Omental fat pad (tissue), 4 donors: ENCODE measurements at places on chromosomes 2 and 18.

DNA sequence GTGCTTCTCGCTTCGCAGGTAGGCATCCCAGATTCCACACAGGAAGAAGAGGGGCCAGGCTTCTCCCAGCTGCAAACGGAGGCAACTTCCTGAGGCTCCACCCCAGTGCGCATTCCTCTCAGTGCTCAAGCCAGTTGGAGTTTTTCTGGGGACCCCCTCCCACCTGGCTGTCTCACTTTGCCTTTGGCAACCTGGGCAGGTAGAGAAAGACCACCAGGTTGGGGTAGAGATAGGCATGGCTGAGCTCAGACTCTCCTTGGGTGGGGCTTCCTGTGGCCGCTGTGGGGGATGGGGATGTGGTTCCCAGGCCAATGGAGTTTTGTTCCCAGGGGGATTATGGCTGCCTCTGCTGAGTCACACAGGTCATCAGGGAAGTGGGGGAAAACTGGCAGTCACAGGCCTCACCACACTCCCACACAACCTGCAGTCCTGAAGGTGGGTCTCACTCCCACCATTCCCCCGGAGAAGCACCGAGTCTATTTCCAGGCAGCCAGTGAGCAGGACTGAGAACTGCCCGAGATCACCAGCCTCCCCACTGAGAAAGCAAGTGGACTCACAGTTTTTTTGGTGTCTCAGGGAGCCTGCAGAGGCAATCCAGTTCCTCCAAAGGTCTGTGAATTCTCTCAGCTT is 38.1 kb downstream of the SLC39A10 start:
- DNase-seq: no peak

DNA sequence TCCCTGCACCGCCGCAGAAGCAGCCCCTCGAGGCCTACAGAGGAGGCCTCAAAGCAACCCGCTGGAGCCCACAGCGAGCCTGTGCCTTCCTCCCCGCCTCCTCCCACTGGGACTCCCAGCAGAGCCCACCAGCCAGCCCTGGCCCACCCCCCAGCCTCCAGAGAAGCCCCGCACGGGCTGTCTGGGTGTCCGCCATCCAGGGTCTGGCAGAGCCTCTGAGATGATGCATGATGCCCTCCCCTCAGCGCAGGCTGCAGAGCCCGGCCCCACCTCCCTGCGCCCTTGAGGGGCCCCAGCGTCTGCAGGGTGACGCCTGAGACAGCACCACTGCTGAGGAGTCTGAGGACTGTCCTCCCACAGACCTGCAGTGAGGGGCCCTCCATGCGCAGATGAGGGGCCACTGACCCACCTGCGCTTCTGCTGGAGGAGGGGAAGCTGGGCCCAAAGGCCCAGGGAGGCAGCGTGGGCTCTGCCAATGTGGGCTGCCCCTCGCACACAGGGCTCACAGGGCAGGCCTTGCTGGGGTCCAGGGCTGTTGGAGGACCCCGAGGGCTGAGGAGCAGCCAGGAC is 31.2 kb downstream of the GPC1 start:
- DNase-seq: peak; percentile 18

DNA sequence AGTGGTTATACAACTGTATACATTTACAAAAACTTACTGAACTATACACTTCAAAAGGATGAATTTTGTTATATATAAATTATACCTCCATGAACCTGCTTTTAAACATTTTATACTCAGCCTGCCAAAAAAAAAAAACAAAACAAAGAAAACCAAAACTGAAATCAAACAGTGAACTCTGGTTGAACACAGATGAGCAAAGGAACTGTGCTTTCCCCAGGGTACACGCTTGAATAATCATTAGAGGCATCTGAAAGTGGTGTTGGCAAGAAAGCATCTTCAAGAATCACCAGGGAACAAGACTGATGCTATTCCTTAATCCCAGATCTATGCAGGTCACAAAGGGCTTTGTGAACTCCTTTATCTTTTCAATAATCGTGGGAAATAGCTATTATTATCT is 77.0 kb upstream of the LYPD1 start:
- no peak for DNase-seq

- no peak for DNase-seq
Measured at GRCh38 chr2:62589691-62590356, 83.8 kb upstream of the TMEM17 start.

GRCh38 chr2:43165378-43166069 is 60.9 kb downstream of the ZFP36L2 start:
- no peak for DNase-seq

- DNase-seq: peak; percentile 84
Measured at GRCh38 chr18:12990967-12991820, at the start of gene CEP192. TSS of gene CEP192 (plus strand) at chr18:12991362. CDS start at chr18:12999425, 8,063 bp downstream.

GRCh38 chr2:133270550-133270949 is 297.7 kb downstream of the NCKAP5 start:
- DNase-seq: no peak

DNA sequence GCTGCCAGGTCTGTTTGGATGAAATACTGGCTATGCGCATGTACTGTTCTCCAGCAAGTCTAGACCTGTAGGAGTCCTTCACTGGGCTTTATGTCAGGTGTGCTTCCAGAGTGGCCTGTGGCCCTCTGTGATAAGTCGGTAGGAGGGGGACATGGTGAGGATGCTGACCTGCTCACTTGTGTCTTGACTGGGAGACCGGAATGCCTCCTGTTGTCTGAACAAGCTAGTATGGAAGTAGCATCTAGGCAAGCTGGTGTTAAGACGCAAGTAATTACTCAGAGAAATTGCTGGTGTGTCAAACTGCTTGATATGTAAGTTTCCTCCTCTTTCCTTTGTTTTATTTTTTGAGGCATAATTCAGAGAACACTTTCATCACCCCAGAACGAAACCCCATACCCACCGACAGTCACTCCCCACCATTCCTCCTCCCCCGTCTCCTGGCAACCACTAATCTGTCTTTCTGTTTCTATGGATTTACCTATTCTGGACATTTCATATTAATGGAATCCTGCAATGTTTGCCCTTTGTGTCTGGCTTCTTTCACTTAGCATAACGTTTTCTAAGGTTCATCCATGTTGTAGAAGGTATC is 76.4 kb downstream of the TMEM247 start:
- no peak for DNase-seq

DNA sequence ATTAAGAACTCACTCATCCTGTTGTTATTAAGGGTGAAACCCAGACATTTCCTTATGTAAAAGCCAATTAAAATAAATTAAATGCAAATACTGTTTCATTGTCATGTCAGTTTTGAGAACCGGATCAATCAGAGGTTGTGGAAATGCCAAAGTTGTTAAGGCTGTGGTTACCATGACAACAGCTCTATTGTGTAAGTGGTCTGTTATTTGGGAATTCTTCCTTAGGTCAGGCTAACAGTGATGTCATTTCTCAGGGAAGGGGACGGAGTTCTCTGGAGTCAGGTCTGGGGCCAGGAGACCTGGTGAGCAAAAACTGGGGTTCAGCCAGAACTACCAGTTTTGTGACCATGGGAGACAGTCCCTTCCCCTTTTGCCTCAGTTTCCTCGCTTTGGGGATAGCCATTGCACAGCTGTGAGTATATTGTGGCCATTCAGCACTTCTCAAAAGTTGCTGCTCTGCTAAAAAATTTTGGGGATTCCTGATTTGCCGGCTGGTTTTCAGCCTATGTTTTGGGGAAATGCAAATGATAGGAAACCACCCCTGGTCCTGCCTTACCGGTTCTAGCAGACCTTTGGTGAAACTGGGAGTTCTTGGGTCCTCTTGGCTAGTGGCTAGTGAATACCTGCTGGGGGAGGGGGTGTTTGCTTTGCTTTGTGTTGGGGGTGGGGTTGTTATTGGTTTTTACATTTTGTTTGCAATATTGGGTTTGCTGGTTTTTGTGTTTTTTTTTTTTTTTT is 21.6 kb downstream of the HPCAL1 start:
- no peak for DNase-seq

GRCh38 chr2:180314086-180314485 is 307.0 kb upstream of the CWC22 start:
- DNase-seq: no peak

DNA sequence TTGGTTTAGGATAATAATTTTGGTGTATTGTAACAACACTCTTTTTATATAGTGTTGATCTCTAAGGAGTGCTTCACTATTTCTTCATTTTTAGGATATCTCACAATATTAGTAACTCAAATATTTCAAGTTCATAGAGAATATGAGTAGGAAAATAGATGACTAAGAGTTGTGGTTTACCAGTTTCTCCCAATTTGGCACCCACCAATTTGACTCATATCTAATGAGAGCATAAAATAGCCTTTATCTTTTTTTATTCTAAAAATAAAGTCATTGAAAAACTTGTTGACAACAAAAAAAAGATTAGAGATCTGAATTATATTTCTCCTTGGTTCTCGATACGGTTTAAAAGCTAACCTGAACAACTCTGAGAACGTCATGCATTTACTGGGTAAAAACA is 204.0 kb downstream of the PARD3B start:
- DNase-seq: no peak

GRCh38 chr2:42028571-42029148 is 19.2 kb upstream of the PKDCC start:
- no peak for DNase-seq

DNA sequence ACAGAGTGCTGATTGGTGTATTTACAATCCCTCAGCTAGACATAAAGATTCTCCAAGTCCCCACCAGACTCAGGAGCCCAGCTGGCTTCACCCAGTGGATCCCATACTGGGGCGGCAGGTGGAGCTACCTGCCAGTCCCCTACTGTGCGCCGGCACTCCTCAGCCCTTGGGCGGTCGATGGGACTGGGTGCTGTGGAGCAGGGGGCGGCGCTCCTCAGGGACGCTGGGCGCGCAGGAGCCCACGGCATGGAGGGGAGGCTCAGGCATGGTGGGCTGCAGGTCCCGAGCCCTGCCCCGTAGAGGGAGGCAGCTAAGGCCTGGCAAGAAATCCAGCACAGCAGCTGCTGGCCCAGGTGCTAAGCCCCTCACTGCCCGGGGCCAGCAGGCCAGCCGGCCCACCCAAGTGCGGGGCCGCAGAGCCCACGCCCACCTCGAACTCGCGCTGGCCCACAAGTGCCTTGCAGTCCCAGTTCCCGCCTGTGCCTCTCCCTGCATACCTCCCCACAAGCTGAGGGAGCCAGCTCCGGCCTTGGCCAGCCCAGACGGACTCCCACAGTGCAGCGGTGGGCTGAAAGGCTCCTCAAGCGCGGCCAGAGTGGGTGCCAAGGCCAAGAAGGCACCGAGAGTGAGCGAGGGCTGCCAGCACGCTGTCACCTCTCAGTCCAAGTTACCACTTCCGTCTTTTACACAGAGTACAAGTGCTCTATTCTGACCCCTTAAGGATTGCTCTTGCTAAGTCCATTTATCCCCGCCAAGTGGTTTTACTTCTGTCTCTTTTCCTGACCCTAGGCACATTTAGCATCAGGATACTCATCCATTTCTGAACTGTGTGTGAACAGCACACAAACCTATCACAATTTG is 1.7 kb upstream of the RPE start:
- DNase-seq: no peak

DNA sequence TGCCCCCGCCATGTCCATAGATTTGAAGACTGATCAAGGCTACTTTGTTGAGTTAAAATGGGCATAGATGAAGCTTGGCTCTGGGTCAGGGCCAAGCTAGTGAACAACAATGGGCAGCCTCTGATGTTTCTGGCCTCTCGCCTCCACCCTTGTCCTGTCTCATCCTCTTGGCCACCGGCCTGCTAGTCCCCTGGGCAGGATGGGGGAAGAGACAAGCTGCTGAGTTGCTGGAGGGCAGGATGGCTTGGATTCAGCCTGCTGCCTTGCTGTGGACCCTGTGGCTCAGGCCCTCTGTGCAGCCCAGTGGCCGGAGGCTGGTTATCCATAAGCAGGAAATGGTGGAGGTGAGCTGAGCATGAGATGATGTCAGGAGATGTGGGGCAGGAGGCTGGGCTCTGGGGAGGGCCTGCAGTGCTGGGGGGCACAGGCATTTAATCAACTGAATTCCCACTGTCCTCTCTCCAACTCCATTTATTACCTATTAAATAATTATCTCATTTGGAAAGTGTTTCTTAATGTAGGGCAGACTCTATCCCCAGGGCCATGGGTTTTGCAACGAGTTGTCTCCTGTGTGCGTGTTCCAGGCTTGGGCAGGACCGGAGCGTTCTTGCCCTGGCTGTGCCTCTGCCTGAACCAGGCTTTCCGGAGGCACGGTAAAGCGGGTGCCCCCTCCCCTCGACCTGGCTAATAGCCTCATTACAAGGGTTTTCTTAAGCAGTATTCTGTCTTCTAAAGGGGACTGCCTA is 122.9 kb downstream of the GLI2 start:
- DNase-seq: no peak

GRCh38 chr2:234705108-234705507 is 208.2 kb upstream of the ARL4C start:
- no peak for DNase-seq

DNA sequence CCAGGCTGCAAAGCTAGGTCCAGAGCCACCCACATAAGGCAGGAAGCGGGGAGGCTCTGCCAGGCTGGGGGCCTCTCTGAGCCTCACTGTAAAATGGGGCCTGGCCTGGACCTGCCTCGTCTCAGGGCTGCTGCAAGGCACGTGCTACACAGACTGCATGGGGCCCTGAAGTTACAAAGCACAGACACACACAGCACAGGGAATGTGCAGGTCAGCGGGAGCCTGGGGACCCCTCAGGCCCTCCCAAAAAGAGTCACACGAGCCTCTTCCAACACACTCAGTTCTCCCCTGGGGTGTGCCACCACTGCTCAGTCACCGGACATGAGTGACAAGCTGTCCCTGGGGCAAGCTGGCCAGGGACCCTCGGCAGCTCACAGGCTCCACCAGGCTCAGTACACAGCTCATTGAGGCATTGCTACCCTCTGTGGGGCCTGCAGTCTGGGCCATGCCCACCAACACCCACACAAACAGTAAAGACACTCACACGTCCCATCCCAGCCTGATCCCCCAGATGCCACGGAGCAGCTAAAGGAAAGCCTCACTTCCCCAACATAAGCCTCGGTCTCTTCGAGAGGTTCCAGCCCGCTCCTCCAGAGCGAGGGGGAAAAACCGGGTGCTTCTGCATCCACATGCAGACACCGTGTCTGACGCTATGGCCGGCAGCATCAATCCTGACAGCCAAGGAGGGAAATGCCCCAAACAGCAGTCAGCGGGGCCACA is 33.7 kb downstream of the BOK start:
- no peak for DNase-seq

DNA sequence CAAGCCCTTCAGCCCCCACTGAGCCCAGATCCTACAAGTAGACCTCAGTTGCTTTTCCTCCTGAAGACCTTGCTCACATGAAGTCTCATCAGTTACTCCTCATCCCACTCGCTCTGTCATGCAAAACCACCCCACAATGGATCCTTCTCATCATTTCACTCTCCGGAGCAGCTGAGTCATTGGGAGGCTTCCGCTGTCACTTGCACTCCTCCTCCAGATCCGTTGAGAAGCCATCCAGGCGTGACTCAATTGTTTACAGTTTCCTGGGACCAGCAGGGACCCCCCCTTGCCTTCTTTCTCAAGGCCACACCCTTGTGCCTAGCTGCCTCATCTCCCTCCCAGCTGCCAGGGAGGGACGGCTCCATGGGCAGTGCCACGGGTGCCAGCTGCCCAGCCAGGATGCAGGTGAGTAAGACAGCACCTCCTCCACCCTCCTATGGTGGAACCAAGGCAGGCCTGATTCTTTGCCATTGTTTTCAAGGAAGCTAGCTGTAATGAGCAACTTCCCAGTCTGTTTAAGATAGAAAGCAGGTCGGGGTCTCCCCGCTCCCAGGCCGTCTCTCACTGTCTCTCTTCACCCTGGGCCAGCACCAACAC is 16.3 kb downstream of the GPR55 start:
- no peak for DNase-seq
